ENCODE measurements at places on chromosomes 6 and 20. TPM values are rescaled to one million over a fixed set of nuclear protein-coding genes. Genes with fewer than 3 reads are reported as not detected.

GRCh38 chr20:17556837-17557674, 12.8 kb upstream of the DSTN start:
- DNase-seq: peak; percentile 79

- DNase-seq: no peak
These were observed 80.3 kb downstream of the ASXL1 start for GRCh38 chr20:32438331-32438858.

GRCh38 chr6:132132422-132132821, 181.2 kb upstream of the CCN2 start:
- DNase-seq: no peak

DNA sequence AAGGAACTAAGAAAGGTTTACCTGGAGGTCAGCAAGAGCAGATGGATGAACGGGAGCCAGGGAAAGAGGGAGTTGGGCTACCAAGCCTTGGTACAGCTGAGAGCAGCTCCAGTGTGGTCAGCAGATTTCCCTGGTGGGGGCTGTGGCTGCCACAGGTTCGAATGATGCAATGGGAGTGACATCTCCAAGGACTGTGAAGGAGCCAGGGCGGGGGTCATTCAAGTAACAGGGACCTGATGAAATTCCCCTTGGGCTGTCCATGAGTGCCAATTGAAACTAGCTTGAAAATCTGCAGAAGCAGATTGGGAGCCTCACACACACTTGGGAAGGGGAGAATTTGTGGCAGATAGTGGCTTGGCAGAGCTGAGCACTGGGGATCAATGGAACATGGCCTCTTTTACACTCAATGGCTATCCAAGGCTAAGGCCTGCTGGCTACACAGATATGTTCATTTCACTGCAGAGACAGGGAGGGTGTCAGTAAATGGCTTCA, 247.0 kb upstream of the ECI2 start:
- DNase-seq: no peak

DNA sequence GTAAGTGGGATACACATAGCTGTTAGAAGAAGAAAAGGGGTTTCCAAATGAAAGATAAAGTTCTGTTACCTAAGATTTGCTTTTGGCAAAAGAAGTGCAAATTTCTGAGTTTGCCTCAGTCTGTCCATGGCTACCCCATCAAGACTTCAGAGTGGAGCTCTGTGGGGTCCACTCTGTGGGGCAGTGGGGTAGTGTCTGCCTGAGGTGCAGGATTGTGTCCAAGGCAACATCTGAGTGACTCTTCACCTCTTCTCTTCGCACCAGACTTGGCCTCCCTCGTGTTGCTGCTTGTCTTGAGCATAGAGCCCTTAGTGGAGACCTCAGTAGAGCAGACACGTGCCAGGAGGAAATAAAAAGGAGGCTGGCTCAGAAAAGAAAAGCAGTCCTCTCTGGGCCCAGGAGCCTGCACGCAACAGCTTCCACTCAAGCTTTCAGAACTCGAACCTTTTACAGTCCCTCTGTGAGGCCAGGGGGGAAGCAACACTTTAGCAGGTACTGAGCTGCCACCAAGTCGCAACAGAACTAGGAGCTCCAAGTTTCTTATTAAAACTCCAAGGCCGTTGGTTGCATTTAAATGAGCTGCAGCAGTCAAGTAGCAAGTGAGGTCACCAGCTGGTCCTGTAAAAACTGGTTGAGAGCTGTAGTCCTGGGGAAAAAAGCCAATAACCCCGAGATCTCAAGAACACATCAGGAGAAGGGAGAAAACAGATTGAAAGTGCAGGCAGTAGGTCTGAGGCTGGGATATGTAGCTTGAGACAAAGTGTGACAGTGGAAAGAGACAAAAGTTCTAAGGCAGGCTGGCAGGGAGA, 413.5 kb downstream of the CDC5L start:
- DNase-seq: no peak

- DNase-seq: no peak
These were observed 48.6 kb downstream of the FKBP5 start for GRCh38 chr6:35640017-35640664.

GRCh38 chr6:43873806-43874714, 104.0 kb downstream of the VEGFA start:
- no peak for DNase-seq

DNA sequence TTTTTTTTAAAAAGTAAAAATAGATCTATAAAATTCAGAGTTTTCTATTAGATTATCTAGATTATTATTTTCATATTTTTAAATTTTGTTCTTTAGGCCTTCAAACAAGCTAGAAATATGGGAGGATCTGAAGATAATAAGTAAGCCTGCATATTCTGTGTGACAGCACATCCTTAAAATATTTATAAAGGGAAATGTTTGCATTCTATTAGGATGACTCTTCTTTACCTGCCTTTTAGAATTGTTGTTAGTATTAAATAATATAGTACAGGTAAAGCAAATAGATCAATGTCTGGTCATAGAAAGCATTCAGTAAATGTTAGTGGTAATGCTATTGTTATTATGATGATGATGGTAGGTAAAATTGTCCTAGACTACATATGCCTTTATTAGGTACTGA, 17.4 kb downstream of the PEX3 start:
- no peak for DNase-seq

- no peak for DNase-seq
These were observed 223.2 kb downstream of the SYNDIG1 start for GRCh38 chr20:24692446-24693200.

DNA sequence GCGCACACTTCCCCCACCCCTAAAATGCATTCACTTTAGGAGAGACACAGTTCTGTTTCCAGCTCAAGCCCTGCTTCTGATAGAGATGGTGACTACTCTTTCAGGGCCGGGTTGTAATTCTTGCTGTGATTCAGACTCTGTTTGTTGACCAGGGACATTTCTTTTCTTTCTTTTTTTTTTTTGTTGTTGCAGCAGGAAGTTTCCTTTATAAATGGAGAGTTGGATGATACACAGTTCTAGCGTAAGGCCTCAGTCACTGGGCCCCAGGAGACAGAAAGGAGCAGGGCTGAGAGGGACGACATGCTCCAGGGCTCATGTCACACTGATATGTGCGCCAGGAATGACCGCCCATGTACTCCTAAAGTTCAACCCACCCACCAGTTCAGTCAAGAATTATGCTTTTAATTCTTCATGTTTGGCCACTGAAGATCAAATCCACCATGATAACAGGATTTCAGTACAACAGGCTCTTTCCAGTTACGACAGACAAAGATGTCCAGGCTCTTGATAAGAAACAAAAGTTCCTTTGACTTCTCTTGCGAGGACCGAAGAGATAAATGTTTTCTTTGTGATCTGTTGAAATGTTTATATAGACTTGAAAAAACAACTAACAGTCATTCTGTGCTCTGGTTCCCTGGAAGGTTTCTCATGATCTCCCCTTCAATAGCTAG, 142.5 kb downstream of the CD164 start:
- peak; percentile 65 for DNase-seq

DNA sequence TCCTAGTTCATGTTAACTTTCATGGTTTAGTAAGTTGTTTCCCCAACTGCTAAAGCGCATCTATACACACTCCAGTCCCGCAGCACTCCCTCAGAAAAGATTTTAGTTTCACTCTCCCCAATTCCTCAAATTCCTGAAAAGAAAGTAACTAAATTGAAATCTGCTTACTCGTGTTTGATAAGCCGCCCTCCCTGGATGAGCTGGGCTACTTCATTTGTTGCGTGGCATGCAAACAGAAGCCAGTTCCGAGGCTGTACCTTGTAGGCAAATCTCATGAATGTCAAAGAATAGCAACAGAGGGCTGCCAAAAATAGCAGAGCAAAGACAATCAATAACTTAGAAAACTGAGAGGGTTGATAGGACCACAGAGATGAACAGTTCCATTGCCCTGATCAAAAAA, 16.9 kb downstream of the MPC1 start:
- no peak for DNase-seq

GRCh38 chr6:37502703-37503291, 3.1 kb upstream of the CCDC167 start:
- DNase-seq: no peak

DNA sequence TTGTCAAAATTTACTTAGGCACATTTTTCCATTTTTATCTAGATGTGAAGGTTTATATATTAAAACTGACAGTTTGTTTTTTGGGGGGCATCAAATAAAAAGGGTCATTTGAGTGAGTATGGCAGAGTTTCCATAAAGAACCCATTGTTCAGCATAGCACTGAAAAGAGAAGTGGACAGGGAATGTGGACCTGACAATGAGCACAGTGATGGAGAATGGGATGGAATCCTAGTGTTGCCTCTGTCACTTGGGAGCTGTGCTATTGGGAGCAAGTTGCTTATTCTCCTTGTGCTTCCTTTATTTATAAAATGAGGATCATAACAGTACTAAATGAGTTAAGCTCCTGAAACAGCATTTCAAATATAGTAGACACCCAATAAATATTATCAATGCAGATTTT, 130.7 kb upstream of the SIM1 start:
- no peak for DNase-seq

NKAPL gene
- 6.1 TPM for total RNA-seq

BMP2 gene
- total RNA-seq: 4.7 TPM

SLC17A2 gene
- not detected for total RNA-seq

OR12D3 gene
- total RNA-seq: not detected

FAM184A gene
- 2.2 TPM for total RNA-seq

NMBR gene
- not detected for total RNA-seq

CAGE1 gene
- total RNA-seq: 0.06 TPM
